ENCODE measurements at places on chromosomes 2 and 18. TPM values are rescaled to one million over a fixed set of nuclear protein-coding genes. Genes with fewer than 3 reads are reported as not detected.

Gene G6PC2
- total RNA-seq, result not detected

Gene CD207
- not detected for total RNA-seq

Gene MPP4
- not detected for total RNA-seq

Gene GYPC
- total RNA-seq, result 172 TPM

Gene HOXD13
- total RNA-seq, result not detected

Gene RBM44
- 0.52 TPM for total RNA-seq

Gene SNED1
- total RNA-seq, result 1.4 TPM

Gene PKDCC
- not detected for total RNA-seq

Gene ZNF804A
- not detected for total RNA-seq

Gene TTN
- total RNA-seq, result 2.8 TPM

Gene MYO1B
- total RNA-seq, result 44.8 TPM

Gene BMP10
- total RNA-seq, result not detected

Gene CYP27A1
- 0.18 TPM for total RNA-seq

Gene ADGRF3
- total RNA-seq, result 5.7 TPM

Gene AMER3
- total RNA-seq, result not detected

Gene HOXD11
- total RNA-seq, result not detected

Measured in activated CD8-positive, alpha-beta T cell treated with anti-CD3 and anti-CD28 coated beads for 36 hours (primary cell).